ENCODE measurements at places on chromosomes 13 and 19.
A peak's percentile ranks its signal among the peaks of the same experiment; 100 is the strongest.

DNA sequence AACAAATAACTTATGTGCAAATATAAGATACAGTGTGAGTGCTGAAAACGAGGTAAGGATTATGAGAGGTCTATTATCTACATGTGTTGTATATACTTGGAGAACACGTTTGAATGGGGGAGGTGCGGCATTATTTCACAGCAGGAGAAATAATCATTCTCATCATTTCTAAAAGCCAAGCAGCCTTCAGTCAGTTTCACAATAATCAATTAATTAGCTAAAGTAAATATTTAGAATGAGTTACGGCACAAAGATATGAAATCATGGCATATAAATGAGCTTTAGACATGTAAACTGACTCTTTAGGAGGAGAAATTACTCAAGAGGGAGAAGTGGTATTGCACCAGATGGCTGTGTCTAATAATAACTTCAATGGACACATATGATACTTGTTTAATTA lies 366.6 kb downstream of the DNAJC15 start:
- no peaks in the 10 kb centered on the region for H3K4me1 ChIP-seq
- no peak overlapping the region for H3K27ac ChIP-seq
- H3K27me3 ChIP-seq, result no peaks in the 10 kb centered on the region

GRCh38 chr13:48528720-48529119 lies 4.2 kb downstream of the RCBTB2 start:
- H3K27me3 ChIP-seq, result no peaks in the 10 kb centered on the region
- H3K4me1 ChIP-seq, result no peaks in the 10 kb centered on the region
- DNase-seq, result no peak

- DNase-seq, result no peak
- no peak overlapping the region for H3K4me3 ChIP-seq
- no peaks in the 10 kb centered on the region for H3K27me3 ChIP-seq
Measured at GRCh38 chr19:28319227-28319626, 893.7 kb downstream of the UQCRFS1 start.

GRCh38 chr19:29211562-29212355 lies 1.2 kb downstream of the UQCRFS1 start:
- H3K27ac ChIP-seq, result peak overlapping the region; percentile 89
- H3K36me3 ChIP-seq, result no peaks in the 10 kb centered on the region
- no peak for DNase-seq
- no peaks in the 10 kb centered on the region for H3K4me1 ChIP-seq

GRCh38 chr13:24269821-24270220 lies 39.6 kb upstream of the C1QTNF9 start:
- DNase-seq, result no peak
- no peaks in the 10 kb centered on the region for H3K27me3 ChIP-seq

DNA sequence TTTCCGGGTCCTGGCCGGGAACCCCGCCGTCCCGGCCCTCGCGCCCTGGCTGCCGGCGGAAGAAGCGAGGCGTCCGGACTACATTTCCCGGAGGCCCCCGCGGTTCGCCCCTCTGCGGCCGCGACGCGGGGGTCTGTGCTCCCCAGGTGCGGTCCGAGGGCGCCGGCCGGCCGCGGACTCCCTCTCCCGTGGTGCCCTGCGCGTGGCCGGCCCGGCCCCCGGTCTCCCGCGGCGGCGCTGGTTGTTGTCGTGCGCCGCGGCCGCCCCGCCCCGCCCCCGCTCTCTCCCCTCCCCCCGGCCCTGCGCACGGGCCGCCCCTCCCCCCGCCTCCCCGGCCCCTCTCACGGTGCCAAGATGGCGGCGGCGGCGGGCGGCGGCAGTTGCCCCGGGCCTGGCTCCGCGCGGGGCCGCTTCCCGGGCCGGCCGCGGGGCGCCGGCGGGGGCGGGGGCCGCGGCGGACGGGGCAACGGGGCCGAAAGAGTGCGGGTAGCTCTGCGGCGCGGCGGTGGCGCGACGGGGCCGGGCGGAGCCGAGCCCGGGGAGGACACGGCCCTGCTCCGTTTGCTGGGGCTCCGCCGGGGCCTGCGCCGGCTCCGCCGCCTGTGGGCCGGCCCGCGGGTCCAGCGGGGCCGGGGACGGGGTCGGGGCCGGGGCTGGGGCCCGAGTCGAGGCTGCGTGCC lies at the start of gene KMT2B:
Gene KMT2B (plus strand): TSS at position 339 of the 680 bp plus-strand sequence. CDS start 16 bp downstream, at position 355.
- peak within 1 kb of the TSS; percentile 95 for H3K4me3 ChIP-seq
- H3K36me3 ChIP-seq, result peaks cover 6% of the 10 kb centered on the region
- H3K27ac ChIP-seq, result peak within 1 kb of the TSS; percentile 96
- DNase-seq, result no peak
- peaks cover 18% of the 10 kb centered on the region for H3K4me1 ChIP-seq

DNA sequence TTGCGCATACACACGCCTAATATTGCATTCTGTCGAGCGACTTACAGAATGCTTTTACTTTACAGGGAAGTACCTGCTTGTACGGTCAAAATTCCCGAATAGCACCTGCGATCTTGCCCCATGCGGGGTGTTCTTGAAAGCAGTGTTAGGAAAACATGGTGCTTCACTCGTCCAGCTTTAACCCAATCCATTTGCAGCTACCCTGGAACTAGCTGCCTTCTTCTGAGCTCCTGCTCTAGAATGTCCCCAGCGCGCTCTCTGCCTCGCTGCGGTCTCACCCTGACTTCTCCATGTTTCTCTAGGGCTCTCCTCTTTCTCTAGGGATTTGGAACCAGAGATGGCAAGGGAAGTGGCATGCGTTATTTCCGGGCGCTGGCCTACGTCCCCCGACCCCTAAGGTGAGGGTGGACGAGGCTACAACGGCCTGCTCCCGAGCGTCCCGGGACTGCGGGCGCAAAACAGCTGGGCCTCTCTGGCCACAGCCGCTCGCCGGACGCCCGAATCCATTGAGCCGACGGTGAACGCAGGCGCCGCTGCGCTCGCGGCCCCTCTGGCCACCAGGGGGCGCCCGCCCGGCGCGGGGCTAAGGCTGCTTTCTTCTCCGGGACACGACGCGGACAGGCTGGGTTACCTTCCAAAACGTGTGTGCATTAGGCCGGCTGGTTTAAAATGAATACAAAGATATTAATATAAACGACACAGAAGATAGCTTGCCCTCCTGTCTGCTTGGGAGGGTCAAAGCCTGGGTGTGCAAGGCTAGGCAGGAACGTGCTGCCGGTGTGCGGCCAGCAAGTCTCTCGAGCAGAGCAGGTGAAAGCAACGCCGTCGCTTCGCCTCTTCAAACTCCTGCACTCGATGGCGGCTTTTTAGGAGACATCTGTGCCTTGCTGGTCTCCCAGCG lies 1.8 kb upstream of the SPRY2 start:
- no peaks in the 10 kb centered on the region for H3K4me1 ChIP-seq
- H3K4me3 ChIP-seq, result peak overlapping the region; percentile 55
- no peaks in the 10 kb centered on the region for H3K27me3 ChIP-seq

DNA sequence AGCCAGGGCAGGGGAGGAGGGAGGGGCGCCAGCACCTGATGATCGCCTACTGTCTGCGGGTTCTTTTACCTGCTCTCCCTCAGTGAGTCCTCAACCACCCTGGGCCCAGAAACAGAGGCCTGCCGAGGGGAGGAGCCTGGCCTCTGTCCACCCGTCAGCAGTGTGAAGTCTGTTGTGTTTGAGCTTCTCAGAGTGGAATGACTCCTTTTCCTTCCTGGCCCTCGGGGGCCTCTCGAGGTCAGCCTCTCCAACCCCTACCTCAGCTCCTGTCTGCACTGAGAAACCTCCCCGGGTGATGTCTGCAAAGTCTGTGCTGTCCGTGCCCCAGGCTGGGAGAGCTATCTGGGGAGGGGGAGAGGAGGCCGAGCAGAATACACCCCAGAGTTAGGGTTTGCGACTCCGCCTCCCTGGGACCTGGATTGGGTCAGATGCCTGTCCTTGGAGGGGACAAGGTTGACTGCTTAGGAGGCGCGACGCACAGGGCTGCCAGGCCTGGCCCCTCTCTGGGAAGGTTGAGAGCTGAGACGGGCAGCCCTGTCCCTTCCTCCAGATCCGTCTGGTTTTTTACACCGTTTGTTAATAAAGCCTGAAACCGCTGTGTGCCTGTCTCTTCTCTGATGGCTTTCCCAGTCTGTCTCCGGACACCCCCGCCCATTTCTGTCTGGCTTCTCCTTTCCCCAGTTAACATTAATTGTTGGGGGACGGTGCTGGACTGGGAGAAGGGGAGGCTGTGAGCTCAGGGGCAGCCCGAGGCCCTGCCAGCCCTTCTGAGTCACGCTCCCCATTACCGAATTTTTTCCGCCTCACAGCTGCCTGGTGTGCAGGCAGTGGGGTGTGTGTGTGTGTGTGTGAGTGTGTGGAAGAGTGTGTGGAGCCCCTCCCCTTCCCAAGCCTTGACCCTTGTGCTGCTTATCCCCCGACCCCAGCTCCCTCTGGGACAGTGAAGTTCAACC lies 989 bp upstream of the SSC5D start:
- DNase-seq, result peak; percentile 67
- H3K4me3 ChIP-seq, result no peak overlapping the region
- no peaks in the 10 kb centered on the region for H3K27me3 ChIP-seq

GRCh38 chr13:96984051-96984508 lies 10.2 kb downstream of the OXGR1 start:
- no peaks in the 10 kb centered on the region for H3K4me1 ChIP-seq
- no peak overlapping the region for H3K4me3 ChIP-seq
- peak; percentile 73 for DNase-seq
- peak overlapping the region; percentile 52 for H3K27ac ChIP-seq
- H3K36me3 ChIP-seq, result no peaks in the 10 kb centered on the region
- H3K27me3 ChIP-seq, result no peaks in the 10 kb centered on the region

- no peak overlapping the region for H3K4me3 ChIP-seq
- no peaks in the 10 kb centered on the region for H3K27me3 ChIP-seq
- no peak for DNase-seq
- H3K36me3 ChIP-seq, result no peaks in the 10 kb centered on the region
- H3K27ac ChIP-seq, result no peak overlapping the region
Measured at GRCh38 chr13:34833562-34834182, 108.4 kb upstream of the NBEA start.

DNA sequence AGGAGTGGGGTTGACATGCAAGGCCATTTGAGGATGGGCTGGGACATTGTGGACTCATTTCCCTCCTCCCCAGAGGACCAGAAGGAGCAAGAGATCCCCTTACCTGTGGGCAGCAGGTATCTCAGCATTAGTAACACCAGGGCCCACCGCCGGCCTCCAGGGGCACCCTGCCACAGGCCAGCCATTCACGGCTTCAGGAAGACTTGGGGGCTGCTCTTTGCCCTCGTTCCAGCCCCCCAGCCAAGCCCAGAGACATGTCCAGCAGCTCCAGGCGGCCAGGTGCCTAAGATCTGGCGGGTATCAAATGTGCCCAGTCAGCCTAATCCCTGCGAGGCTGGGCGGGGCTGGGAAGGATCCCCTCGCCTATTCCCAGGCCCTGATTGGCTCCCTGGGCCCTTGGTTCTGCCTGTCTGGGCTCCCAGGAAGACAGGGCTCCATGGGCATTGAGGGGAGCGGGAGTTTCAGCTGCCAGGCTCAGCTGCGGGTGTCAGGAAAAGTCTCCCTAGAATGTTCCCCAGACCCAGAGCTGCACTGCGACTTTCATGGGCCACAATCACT lies 21.3 kb upstream of the OR1M1 start:
- H3K4me3 ChIP-seq, result no peak overlapping the region
- H3K36me3 ChIP-seq, result no peaks in the 10 kb centered on the region
- no peak overlapping the region for H3K27ac ChIP-seq
- H3K4me1 ChIP-seq, result no peaks in the 10 kb centered on the region
- no peaks in the 10 kb centered on the region for H3K27me3 ChIP-seq
- no peak for DNase-seq

DNA sequence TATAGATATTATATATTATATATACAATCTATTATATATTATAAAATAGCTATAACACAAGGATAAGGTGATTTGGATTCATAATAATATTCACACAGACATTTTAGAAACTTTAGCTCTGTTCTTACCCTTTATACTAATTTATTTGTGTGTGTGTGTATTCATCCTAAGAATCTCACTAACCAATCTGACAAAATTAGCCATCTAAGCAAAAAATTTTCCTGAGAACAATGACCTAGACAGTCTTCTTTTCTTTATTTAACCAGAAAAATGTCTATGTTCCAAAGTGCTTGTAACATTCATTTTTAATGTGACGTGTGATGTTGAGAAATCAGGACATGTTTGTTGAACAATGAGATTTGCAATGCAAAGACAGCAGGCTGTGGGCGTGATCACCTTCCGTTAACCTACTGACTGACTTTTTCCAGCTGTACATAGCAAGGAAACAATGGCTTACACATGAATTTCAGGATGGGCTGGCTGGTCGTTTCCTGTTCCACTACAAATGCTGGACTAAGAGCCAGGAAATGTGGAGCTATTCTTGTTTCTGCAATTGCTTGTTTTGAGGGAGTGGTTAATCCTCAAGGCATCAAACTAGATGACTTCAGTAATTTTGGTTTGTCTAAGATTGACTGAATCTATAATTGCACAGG lies 634.6 kb upstream of the ARGLU1 start:
- no peak for DNase-seq
- no peak overlapping the region for H3K4me3 ChIP-seq
- no peaks in the 10 kb centered on the region for H3K4me1 ChIP-seq
- no peaks in the 10 kb centered on the region for H3K36me3 ChIP-seq

GRCh38 chr19:19782783-19783182 lies 38.8 kb downstream of the ZNF506 start:
- no peaks in the 10 kb centered on the region for H3K36me3 ChIP-seq
- H3K4me1 ChIP-seq, result peaks cover under 1% of the 10 kb centered on the region
- no peak overlapping the region for H3K27ac ChIP-seq
- no peaks in the 10 kb centered on the region for H3K27me3 ChIP-seq

DNA sequence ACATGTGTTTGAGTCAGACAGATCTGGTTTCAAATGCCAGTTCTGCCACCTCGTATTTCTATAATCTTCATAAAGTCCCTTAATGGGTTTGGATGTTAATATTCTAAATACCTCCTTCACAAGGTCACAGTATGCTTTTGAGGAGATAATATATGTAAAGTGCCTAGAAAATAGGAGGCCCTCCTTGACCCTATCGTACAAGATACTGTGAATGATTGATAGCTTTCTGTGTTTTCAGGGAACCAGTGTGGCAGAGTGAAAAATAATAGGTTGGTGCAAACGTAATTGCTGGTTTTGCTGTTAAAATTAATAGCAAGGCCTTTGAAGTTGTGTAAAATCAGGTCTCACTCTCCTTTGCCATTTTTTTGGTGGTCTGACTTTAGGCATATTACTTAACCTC lies 77.5 kb upstream of the SCEL start:
- no peak overlapping the region for H3K27ac ChIP-seq
- H3K4me3 ChIP-seq, result no peak overlapping the region
- no peaks in the 10 kb centered on the region for H3K36me3 ChIP-seq
- H3K4me1 ChIP-seq, result no peaks in the 10 kb centered on the region

- no peak overlapping the region for H3K27ac ChIP-seq
- DNase-seq, result no peak
- H3K27me3 ChIP-seq, result no peaks in the 10 kb centered on the region
- no peaks in the 10 kb centered on the region for H3K4me1 ChIP-seq
Measured at GRCh38 chr13:28338006-28338574, 156.8 kb downstream of the FLT1 start.

DNA sequence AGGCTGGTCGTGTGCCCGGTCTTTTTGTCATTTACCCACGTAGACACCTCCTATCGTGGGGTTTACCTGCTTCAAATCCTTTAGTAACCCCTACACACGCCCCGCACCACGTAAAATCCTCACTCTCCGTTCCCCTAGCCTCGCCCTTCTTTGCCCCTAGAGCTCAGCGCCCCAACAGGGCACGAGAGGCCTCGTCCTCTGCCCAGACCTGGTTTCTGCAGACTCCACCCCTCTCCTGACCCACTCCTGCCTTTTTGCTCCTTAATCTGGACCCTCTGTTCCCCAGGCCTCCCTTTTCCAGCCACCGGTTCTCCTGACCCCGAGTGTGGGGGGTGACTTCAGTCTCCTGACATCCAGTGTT lies 412 bp downstream of the ZNF528 start:
- no peaks in the 10 kb centered on the region for H3K36me3 ChIP-seq
- H3K4me3 ChIP-seq, result peak overlapping the region; percentile 76
- DNase-seq, result peak; percentile 21
- peak overlapping the region; percentile 36 for H3K27ac ChIP-seq
